Activated T-cell treated with anti-CD3 and anti-CD28 coated beads, Interleukin-2, amount 50 U/mL, for 48 hours (primary cell): ENCODE measurements at places on chromosomes 11 and 22.

DNA sequence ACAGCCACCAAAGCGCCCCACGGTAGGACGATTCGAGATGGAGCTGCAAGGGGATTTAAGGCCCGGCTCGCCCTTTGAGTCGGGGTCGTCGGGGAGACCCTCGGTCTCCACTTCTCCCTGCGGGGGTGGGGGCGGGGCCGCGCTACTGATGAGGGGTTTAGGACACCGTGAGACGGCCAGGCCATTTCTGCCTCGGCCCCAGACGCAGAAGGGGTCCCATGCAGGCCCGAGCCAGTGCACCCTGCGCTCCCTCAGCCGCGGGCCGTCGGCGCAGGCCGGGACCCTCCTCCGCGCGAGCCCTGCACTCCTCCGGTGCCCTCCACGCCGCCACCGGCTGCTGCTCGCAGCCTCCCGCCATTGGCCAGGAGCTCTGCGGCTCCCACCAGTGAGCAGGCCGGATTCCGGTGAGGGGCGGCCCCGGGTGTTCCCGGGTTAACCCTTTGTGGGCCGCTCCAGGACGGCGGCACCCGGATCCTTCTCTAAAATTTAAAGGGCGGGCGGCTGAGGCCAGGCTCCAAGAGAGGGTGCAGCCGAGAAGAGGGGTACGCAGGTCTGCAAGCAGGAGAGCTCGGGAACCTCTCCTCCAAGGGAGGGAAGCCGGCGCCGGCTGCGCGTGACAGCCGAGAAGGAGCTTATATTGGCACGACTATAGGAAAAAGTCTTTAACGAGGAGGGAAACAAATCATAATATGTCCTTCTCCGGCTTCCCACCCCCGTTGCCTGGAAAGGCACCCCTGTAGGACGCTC is 18.0 kb downstream of the CREB3L1 start:
- DNase-seq = peak; percentile 76

- no peak for DNase-seq
These were observed 595.1 kb downstream of the SOX6 start for GRCh38 chr11:15761235-15761634.

DNA sequence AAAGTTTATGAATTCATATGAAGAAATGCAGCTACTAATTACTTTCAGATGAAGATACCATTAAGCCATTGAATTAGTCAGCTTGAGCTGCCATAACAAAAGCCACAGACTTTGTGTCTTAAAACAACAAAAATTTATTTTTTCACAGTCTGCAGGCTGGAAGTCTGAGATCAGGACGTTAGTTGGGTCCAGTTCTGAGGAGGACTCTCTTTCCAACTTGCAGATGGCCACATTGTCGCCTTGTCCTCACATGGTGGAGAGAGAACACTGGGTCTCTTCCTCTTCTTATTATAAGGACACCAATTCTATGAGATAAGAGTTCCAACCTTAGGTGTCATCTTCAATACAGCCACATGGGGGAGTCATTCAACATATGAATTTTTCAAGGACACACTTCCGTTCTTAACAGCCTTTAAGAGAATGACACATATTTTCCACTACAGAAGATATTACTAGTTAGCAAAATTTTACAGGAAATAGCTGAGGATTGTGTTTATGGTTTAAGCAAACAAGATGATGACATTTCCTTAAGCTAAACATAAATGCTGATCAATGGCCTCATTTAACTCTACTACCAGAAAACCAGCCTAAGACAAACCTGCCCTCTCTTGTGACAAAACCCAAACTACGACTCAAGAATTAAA is 56.0 kb downstream of the DCUN1D5 start:
- DNase-seq = peak; percentile 27

- DNase-seq = no peak
These were observed 323 bp upstream of the HIKESHI start for GRCh38 chr11:86301742-86302091.

DNA sequence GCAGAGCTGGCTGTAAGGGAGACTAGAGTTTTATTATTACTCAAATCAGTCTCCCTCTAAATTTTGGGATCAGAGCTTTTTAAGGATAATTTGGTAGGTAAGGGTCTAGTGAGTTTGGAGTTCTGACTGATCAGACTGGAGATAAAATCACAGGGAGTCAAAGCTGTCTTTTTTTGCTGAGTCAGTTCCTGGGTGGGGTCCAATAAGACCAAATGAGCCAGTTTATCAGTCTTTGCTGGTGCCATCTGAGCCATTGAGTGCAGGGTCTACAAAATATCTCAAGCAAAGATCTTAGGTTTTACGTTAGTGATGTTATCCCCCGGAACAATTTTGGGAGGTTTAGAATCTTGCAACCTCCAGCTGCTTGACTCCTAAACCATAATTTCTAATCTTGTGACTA is 935.1 kb upstream of the RAG2 start:
- no peak for DNase-seq

DNA sequence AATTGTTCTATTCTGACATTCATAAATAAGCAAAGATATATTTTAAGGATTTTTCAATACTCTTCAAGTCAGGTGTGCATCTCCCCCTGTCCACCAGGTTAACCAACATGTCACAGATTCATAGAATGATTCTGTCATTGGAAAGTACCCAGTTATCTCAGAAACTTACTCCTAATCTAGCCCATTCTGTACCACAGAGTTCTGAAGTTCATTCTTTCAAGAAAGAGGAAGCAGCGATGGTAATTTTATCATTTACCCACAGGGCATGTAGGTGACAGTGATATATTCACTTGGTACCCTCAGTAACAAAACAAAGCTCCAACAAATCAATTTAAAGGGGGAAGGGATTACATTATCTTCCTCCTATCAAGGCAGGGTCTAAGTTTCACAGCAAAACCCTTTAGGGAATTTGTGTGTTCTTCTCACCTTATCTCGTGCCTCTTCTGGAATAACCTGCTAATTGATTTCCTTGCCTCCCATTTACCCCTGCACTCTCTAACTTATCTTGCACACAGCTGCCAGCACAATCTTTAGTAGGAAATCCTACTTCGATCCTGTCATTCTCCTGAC is 19.0 kb upstream of the MPPED2 start:
- DNase-seq = no peak

GRCh38 chr22:41245917-41246499 is 5.3 kb upstream of the CHADL start:
- no peak for DNase-seq

- no peak for DNase-seq
These were observed 2.8 kb downstream of the SPON1 start for GRCh38 chr11:13965337-13965736.

DNA sequence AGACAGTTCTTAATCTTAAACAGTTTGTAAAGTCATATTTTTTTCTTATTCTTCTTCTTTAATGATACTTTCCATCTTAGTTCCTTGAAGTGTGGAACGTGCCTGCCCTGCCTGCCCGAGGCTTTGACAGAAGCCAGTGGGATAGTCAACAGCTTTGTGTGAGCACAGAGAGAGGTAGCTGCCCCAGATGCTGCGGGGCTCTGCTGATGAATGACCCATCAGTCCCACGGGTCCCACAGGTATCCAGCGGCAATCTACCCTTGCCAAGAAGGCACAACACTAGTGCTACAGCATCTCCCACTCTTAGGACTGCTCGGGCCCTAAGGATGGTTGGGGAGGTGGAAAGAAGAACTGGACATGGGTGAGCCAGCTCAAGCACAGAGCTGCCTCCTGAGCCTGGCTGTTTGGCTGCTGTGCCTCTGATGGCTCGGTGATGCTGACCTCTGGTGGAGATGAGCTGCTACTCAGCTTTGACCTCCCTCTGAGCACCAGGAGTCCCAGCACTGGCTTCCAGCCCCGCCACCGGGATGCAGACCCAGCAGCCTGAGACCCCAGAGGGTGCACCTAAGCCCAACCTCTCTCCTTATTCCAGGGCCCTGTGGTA is 11.8 kb upstream of the APLNR start:
- peak; percentile 47 for DNase-seq

DNA sequence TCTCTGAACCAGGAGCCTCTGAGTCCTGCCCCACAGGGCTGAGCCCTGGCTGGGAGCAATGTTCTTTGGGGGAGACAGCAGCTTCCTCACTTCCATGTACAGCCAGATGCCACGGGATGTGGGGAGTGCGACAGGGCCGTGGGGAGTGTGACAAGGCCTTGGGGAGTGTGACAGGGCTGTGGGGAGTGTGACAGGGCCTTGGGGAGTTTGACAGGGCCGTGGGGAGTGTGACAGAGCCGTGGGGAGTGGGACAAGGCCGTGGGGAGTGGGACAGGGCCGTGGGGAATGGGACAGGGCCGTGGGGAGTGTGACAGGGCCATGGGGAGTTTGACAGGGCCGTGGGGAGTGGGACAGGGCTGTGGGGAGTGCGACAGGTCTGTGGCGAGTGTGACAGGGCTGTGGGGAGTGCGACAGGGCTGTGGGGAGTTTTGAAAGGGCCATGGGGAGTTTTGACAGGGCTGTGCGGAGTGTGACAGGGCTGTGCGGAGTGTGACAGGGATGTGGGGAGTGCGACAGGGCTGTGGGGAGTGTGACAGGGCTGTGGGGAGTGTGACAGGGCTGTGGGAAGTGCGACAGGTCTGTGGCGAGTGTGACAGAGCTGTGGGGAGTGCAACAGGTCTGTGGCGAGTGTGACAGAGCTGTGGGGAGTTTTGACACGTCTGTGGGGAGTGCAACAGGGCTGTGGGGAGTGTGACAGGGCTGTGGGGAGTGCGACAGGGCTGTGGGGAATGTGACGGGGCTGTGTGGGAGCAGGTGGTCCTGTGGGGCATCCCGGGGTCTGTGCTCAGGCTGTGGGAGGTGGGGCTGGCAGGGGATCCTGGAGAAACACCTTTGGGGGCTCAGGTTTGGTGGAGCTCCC is 6.6 kb upstream of the KRTAP5-6 start:
- DNase-seq = no peak

DNA sequence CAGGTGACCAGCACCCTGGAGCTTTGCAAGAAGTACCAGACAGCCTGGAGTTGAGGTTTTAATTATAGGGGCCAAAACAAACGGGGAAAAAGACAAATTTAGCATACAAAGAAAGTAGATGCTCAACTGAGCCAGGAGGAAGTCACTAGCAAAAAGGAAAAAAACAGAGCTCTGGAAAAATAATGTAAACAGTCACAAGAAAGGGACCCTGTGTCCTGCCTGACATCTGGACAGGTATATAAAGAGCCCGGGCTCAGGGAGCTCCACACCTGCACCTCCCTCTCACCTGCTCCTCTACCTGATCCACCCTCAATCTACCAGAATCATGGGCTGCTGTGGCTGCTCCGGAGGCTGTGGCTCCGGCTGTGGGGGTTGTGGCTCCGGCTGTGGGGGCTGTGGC is at the start of gene KRTAP5-10:
Gene KRTAP5-10 (plus strand): TSS at position 301 of the 400 bp plus-strand sequence. CDS start 25 bp downstream, at position 326.
- no peak for DNase-seq

DNA sequence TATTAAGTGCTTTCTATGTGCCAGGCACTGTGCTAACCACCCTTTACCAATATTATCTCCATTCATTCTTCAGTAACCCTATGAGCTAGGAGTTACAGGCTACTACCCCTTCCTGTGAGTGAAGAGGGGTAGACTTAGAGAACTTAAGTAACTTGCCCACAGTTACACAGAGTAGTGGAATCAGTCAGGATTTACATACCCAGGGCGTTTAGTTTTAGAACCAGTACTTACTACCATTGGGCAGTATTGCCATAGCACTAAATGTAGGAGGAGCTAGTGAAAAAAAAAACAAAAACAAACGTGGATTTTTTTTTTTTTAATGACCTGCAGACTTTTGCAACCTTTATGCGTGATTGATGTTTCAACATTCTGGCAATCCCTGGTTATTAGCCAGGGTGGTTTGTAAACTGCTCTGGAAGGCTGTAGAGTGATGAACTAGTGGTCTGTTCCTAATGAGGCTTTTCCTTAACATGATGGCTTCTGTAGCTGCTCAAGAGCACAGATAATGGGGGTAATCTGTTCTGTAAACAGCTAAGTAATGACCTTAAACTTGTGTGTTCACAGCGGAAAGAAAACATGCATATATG is 11.4 kb downstream of the TBCEL start:
- no peak for DNase-seq

GRCh38 chr11:82858556-82859091 is 41.6 kb downstream of the PRCP start:
- DNase-seq = no peak

DNA sequence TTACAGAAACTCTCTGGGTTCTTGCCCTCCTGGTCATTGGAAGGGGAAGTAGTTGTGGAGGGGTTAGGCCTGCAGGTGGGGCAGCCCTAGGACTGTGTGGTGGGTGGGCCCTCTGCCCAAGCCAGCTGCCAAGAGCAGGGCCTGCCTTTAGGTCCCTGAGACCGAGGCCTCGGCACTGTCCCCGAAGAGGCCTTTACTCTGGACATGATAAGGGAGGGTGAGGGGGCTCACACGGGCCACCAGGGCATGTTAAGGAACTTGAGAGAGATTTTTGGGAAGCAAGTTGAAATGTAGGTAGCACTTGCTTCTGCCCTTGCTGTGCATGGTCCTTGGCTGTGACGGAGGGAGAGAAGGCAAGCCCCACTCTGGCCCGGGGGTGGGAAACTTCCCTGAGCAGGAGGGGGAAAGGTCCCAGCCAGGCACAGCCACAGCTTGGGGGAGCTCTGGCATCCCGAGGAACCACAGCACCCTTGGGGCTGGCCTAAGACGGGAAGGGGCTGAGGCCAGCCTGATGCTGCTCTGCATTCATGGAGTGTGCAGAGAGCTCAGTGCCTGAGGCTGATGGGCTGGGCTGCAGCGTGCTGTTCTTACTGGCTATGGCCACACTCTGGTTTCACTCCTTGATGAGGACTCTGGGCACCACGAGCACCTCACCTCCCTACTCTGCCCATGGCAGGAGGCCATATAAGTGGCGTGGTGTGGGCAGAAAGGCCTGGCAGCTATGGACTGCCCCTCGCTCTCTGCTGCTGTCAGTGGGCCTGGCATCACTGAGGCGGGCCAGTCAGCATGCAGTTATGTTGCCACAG is 7.8 kb upstream of the RANBP1 start:
- DNase-seq = no peak

DNA sequence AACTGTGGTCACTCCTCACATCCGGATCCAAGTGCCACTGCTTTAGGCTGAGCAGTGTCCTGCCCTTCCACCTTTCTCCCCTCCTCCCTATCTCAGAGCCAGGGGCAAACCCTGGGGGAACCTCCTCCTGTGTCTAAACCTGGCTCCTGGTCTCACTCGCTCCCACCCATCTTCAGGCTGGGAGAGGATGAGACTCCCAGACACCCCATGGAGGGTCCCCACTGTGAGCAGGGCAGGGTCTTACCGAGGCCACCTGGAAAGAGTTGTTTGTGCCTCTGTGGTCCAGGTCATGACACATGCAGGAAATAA is 93.6 kb downstream of the PDE2A start:
- DNase-seq = no peak

DNA sequence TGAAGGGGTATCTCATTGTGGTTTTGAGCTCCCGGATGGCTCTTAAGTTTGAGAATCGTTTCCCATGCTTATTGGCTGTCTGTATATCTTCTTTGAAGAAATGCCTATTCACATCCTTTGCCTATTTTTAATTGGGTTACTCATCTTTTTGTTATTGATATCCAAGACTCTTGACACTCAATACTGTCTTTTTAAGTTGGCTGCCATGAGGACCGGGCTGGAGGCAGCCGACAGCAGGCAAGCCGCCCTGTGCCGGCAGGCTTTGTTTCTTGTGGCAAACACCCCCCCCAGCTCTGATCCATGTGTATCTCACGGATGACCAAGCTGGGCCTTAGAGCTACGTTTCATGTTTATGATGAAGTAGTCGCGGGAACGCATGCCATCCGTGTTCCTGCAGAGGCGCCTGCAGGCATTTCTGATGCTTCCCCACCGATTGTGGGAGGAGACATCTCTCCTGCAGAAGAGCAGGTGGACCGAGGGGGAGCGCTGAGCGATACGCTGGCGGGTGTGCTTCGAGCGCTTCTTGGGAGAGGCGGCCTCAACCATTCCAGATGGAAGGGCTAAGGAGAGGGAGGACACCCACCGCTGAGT is 95.8 kb downstream of the TBC1D22A start:
- DNase-seq = no peak
